ENCODE measurements at places on chromosomes 1 and 21.

DNA sequence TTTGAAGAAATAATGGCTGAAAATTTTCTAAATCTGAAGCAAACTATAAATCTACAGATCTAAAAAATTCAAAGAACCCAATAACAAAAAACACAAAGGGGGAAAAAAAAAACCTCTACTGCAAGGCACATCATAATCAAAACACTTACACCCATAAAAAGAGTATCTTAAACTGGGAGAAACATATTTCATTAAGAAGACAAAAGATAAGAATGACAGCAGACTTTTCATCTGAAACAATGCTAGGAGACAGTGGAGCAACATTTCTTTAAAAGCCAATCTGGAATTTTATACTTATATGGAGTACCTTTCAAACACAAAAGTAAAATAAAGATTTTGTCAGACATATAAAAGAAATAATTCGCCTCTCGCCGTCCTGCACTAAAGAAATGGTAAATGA is 49.1 kb downstream of the COP1 start:
- DNase-seq = no peak

DNA sequence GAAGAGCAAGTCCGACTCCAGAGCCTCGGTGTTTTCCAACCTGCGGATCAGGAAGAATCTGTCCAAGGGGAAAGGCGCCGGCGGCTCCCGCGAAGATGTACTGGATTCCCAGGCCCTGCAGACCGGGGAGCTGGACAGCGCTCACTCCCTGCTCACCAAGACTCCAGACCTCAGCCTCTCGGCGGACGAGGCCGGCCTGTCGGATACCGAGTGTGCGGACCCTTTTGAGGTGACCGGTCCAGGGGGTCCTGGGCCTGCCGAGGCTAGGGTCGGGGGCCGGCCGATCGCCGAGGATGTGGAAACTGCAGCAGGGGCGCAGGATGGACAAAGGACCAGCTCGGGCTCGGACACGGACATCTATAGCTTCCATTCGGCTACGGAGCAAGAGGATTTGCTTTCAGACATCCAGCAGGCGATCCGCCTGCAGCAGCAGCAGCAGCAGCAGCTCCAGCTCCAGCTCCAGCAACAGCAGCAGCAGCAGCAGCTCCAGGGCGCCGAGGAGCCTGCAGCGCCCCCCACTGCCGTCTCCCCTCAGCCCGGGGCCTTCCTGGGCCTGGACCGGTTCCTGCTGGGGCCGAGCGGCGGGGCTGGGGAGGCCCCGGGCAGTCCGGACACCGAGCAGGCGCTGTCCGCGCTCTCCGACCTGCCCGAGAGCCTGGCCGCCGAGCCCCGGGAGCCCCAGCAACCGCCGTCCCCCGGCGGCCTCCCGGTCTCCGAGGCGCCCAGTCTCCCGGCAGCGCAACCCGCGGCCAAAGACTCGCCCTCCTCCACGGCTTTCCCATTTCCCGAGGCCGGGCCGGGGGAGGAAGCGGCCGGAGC is 827 bp downstream of the FMN2 start:
- no peak for DNase-seq

- DNase-seq = no peak
Observed at GRCh38 chr1:173410133-173410793, 66.9 kb upstream of the PRDX6 start.

DNA sequence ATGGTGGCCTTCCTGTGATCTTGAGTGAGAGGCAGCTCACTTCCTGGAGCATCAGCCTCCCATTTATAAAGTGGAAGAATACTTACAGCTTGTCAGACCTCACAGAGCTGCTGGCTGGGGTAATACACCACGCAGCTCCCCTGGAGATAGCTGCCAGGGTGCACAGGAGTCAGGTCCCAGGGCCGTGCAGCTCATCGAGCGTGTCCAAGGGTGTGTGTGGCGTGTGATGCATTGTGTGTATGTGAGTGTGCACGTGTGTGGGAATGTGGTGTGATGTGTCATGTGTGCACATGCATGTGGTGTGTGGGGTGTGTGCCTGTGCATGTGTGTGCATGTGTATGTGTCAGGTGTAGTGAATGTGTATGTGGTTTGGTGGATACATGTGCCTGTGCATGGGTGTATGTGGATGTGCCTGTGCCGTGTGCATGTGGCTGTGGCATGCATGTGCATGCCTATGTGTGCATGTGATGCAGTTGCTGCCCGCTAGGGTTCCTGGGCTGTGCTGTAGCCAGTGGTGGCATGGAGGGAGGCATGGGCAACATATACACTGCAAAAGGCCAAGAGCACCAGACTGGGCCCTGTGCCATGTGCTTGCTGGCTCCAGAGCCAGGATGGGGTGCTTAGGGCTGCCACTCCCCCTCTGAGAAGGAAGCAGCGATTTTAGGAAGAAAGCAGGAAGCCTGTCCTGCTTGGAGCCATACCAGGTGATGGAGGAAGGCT is 24.6 kb downstream of the WNT3A start:
- DNase-seq = no peak

DNA sequence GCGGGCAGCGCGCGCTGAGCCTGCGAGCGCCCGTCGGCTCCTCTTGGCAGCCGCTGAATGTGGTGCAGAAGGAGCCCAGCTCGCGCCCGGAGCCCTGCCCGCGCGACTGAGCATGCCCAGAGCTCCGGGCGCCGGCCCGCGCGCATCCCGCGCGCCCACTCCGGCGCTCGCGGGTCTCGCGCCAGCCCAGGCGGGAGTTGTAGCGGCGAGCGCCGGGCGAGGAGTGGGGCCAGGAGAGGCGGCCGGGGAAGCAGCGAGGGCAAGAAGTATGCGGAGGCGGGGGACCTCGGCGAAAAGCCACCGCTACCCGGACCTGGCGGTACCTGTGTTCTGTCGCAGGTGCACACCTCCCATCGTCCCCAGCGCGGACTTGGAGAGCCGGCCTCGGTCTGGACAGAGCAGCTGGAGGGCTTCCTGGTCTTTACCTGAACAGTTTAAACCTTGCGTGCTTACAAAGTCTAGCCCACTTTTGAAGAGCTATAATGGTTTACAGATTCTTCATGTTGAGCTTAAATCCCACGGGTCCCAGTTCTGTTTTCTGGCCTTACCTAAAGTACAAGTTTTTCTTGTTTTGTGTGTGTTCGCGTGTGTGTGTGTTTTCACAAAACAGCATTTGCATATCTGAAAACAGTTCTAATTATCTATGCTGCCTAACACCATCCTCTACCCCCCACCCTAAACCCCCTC is at the start of gene DDAH1:
TSS of gene DDAH1 (minus strand) at position 61 of the 687 bp plus-strand sequence. CDS start 114 bp downstream, outside the sequence.
- DNase-seq = peak; percentile 7

- no peak for DNase-seq
Observed at GRCh38 chr21:37912616-37913015, 3.6 kb downstream of the KCNJ6 start.

DNA sequence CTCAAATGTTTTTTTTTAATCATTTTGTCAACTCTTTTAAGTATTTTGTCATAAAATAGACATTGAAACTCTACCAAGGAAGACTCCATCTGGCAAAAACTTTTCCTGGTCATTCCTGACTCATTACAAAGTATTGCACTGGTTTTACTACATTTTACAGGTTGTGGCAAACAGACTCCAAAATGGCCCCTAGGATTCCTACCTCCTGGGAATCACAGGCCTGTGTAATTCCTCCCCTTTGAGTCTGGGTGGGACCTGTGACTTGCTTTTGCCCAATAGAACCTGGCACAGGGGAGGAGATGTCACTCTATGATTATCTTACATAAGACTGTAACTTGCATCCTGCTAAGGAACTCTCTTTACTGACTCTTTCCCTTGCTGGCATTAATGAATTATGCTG is 123.6 kb upstream of the KCNJ6 start:
- peak; percentile 66 for DNase-seq

DNA sequence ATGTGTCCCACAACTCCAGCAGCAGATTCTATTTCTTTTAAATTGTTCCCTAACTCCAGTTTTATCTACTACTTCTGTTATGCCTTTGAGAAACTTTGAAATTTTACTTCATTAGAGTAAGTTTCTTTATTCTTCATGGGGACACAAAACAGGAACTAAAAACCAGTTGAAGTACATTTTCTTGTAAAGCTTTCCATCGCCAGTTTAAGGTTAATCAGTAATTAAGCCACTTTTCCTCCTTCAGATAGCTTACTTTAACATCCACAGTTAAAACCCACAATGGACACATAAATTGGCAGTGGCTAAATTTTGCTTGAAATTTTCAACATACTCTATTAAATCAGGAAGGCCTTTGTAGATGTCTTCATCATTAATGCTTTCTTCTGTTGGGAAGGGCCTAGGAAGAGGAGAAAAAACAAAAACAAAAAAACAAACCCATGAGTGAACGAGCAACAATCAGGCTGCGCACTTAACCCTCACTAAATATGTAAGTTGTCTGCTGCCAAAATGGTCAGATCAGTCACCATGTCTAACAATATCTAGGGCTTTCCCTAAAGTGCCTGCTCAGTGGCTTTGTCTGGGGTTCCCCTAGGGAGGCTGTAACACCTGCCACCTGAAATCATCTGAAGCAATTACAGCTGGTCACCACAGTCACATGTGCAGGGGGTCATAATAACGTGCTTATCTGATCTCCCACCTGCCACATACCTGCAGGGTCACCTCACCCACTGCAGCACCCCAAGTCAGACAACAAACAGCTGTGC is 187.9 kb downstream of the VAV3 start:
- DNase-seq = no peak

DNA sequence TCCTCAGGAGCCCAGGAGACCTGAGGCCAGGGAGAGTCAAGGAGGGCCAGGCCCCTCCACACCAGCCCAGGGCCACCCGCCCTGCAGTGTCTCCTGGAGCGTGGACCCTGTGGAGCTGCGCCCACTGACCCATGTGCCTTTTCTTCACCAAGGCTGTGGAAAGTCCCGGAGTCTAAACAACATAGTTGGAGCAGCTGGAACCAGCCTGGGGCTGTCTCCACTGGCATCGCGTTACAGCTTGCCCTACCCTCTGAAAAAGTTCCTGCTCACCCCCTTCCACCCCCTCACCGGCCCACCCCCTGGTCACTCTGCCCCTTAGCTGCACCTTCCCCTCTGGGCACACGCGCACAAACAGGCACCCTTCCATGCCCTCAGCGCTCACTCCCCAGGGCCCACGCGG is 18.3 kb downstream of the KCNC4 start:
- DNase-seq = no peak

DNA sequence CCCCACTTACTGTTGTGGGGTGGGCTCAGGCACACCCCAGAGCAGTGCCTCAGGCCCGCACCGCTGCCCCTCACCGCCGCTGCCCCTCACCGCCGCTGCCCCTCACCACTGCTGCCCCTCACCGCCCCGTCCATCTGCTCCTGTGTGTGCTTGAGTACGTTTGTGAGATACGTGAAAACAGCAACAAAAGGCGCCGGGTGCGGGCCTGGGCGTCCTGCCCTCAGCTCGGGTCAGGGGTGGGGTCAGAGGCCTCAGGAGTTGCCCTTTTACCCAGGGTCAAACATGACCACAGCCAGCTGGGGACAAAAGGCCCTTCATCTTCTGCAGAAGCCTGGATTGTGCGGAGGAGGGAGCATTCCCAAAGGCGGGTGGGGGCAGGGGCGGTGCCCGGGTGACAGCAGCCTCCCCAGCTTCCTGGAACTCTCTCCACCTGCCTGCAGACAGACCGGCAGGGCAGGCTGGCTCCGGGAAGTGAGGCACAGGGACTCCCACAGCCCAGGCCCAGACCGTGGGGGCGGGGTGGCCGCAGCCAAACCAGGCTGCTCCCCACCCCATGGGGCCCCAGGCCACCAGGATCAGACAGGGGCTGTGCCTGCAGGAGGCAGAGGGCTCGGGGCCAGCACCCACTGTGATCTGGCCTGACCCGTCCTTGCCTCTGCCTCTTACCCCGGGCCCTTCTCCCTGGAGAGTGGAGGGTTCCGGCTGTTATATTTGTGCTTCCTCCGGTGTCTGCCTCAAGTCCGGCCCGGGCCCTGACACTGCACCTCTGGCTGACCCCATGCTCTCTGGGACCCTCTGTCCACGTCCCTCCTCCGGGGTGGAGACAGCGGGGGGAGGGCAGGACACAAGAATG is 2.3 kb upstream of the VWA1 start:
- DNase-seq = peak; percentile 78

- no peak for DNase-seq
Observed at GRCh38 chr1:226366290-226366689, 41.6 kb downstream of the PARP1 start.

GRCh38 chr1:15687446-15687845 is 3.3 kb downstream of the PLEKHM2 start:
- DNase-seq = no peak

DNA sequence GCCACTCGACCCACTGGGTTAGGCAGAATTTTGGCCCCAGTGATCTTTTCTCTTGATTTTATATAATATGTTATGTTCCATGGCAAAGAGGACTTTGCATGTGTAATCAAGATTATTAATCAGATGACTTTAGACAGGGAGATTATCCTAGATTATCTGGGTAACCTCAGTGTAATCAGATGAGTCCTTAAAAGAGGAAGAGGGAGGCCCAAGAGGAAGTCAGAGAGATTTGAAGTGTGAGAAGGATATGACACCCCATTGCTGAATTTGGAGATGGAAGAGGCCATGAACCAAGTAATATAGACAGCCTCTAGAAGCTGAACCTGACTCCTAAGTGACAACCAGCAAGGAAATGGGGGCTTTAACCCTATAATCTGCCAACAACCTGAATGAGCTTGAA is 117.1 kb upstream of the CSF3R start:
- no peak for DNase-seq

- no peak for DNase-seq
Observed at GRCh38 chr1:228544921-228545591, 57.9 kb downstream of the RNF187 start.

- DNase-seq = no peak
Observed at GRCh38 chr21:42550817-42551216, 37.2 kb downstream of the SLC37A1 start.

DNA sequence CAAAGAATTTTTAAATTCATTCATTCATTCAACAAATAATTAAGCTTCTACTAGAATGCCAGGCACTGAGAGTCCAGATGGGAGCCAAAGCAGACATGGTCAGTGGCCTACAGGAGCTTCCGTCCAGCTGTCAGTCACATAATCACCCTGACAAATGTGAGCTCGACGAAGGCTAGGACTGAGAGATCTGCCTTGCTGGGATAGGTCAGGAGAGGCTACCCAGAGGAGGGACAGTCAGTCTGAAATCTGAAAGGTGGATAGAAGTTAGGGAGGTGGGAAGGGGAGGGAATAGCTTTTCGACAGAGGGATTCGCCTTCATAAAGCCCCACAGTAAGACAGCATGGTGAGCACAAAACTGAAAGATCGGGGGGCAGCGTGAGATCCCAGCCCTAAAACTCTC is 8.3 kb downstream of the EPHX1 start:
- no peak for DNase-seq

- DNase-seq = no peak
Observed at GRCh38 chr1:21436488-21437340, 3.2 kb upstream of the NBPF3 start.

GRCh38 chr21:31845151-31845729 is 27.6 kb upstream of the HUNK start:
- no peak for DNase-seq

GRCh38 chr1:18819203-18819602 is 40.3 kb downstream of the TAS1R2 start:
- DNase-seq = no peak

All from DMS 273 treated with DMSO at 0.1 percent for 48 hours (cell line).